ENCODE measurements at places on chromosomes 6 and 20.

DNA sequence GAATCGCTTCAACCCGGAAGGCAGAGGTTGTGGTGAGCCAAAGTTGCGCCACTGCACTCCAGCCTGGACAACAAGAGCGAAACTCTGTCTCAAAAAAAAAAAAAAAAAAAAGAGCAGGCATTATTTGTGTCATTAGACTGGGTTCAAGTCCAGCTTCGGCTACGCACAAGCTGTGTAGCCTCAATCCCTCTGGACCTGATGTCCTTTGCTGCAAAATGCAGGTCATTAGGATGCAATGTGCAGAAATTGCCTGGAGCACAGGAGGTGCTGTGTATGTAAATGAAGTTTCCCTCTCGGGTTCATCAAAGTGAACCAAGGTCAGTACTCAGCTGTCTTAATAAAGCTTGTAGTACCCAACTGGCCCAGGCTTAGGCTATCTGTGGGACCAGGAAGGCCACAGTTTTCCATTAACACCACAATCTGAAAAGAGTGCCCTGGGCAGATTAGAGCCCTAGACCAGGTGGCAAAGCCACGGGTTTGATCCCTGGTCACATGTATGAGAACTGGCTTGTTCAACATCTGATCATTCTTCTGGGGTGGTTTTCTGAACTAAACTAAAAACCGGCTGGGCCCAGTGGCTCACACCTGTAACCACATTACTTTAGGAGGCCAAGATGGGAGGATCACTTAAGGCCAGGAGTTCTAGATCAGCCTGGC, 155.3 kb downstream of the ZMYND8 start:
- no peaks in the 10 kb centered on the region for H3K4me1 ChIP-seq
- no peak overlapping the region for H3K27ac ChIP-seq
- no peaks in the 10 kb centered on the region for H3K27me3 ChIP-seq
- H3K36me3 ChIP-seq, result no peaks in the 10 kb centered on the region
- H3K4me3 ChIP-seq, result no peak overlapping the region

- no peak for DNase-seq
- H3K4me3 ChIP-seq, result no peak overlapping the region
Observed at GRCh38 chr6:161507375-161507774, 233.5 kb upstream of the AGPAT4 start.

DNA sequence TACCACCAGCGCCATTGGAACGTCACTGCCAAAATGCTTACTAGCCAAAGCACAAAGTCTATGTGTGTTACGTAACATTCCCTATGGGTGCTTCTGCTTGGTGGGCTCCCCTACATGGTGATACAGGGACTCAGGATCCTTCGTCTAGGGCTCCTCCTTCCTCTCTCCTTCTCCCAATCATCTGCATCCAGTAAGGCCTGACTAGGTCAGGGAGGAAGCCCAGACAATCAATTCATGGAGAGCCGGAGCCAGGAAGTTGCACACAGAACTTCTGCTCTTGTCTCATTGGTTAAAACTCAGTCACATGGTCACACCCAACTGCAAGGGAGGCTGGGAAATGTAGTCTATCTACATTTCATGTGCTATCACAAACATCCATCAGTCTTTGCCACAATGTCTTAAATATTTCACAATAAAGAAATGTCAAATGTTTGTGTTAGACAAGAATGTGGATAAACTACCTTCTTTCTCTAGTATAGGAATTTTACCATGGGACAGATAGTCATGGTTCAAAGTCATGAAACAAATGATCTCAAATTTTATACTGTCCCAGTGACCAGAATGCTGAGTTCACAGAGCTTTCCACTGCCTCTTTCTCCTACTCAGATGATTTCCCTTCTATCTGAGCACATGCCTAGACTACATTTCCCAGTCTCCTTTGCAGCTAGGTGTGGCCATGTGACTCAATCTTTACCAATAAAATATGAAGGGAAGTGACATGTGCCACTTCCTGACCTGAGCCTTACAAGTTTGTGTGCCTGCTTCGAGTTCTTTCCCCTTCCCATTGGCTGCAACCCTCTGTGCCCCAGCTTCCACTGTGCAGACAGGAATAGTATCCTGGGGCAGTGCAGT, 9.3 kb upstream of the KCNK15 start:
- no peaks in the 10 kb centered on the region for H3K36me3 ChIP-seq
- H3K27me3 ChIP-seq, result no peaks in the 10 kb centered on the region
- peak; percentile 88 for DNase-seq
- no peak overlapping the region for H3K27ac ChIP-seq
- H3K4me3 ChIP-seq, result no peak overlapping the region

- no peaks in the 10 kb centered on the region for H3K27me3 ChIP-seq
- H3K4me1 ChIP-seq, result peaks cover 13% of the 10 kb centered on the region
- DNase-seq, result peak; percentile 52
- peak overlapping the region; percentile 70 for H3K27ac ChIP-seq
- no peak overlapping the region for H3K4me3 ChIP-seq
Observed at GRCh38 chr6:52389626-52390360, 27.8 kb downstream of the PAQR8 start.

DNA sequence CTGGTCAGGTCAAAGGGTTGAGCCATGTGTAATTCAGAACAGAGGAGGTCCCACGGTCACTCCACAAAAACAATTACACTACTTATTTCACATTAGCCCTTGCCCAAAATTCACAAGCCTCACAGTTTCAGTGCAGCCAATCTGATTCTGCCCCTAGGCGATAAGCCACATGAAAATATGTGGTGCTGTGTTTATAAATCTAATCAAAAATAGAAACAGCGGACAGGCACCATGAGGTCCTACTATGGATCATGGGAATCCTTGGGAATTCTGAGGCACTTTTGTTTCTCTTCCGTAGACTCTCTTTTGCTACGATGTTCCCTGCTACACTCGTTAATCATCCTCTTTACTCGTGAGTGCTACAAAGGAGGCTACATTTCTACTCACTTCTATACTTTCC, 476.1 kb downstream of the TFAP2A start:
- H3K4me3 ChIP-seq, result no peak overlapping the region
- no peaks in the 10 kb centered on the region for H3K36me3 ChIP-seq
- H3K27me3 ChIP-seq, result no peaks in the 10 kb centered on the region
- H3K4me1 ChIP-seq, result no peaks in the 10 kb centered on the region
- H3K27ac ChIP-seq, result no peak overlapping the region
- DNase-seq, result no peak

DNA sequence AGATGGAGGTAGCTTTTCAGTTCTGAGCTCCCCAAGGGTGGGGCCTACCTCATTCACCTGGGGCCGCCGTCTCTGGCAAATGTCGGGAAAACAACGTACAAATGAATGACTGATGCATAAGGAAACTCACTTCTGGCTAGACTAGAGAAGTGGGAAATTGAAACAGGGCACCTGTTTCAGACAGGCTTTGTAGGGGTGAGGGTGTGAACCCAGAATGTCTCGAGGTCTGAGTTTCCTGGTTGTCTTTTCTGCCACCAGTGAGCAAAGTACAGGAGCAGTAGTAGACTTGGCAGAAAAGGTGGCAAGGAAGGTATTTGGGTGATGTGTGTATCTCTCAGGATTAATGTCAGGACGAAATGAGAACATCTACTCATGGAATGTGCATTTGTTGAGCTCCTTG, 308.5 kb downstream of the CLIC5 start:
- DNase-seq, result no peak
- H3K27ac ChIP-seq, result no peak overlapping the region
- H3K4me3 ChIP-seq, result no peak overlapping the region
- peaks cover 18% of the 10 kb centered on the region for H3K4me1 ChIP-seq

Data from common myeloid progenitor, CD34-positive (primary cell).